ENCODE measurements at places on chromosomes 7 and 10.

GRCh38 chr7:47480576-47481538 lies 101.1 kb downstream of the TNS3 start:
- DNase-seq, result peak; percentile 30

GRCh38 chr10:13018171-13018570 lies 16.7 kb upstream of the CCDC3 start:
- no peak for DNase-seq

- DNase-seq, result peak; percentile 65
These were observed 17.5 kb downstream of the ATP6V1F start for GRCh38 chr7:128879939-128880746.

GRCh38 chr7:154965014-154965413 lies 37.9 kb downstream of the PAXIP1 start:
- DNase-seq, result no peak

DNA sequence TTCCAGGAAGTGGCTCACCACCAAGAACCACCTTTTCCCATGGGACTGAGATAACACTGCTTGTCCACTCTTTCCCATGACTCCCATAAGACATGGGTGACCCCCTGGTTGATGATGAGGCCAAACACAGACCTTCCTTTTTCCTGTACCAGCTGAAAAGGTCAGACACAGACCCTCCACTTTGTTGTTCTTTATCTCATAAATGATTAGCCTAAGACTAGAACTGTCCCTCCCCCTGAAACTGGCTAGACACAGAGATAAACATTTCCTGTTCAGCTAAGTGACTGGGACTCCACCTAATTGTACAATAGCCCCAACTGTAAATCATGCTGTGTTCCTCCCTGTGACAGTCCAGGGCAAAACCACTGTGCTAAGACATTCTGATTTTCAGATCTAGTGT lies 8.2 kb upstream of the NRG3 start:
- DNase-seq, result no peak

DNA sequence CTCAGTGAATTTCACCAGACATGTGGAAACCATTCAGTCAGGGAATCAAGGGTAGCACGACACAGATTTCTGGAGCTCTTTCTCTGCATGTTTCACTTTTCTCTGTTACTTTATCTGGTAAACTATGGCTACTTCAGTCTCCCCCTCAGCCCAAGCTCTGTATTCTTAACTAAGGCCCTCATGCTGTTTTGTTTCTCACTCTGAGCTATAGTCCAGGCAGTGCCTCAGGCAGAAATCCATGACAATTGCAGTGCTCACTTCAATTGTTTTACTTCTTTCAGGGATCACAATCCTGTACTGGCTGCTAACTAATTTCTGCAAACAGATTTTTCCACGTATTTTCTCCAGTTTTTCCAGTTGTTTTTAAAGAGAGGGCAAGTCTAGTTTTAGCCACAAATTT lies 1599.9 kb upstream of the LRRTM3 start:
- DNase-seq, result no peak

GRCh38 chr10:119769886-119770285 lies 44.0 kb downstream of the INPP5F start:
- DNase-seq, result no peak

DNA sequence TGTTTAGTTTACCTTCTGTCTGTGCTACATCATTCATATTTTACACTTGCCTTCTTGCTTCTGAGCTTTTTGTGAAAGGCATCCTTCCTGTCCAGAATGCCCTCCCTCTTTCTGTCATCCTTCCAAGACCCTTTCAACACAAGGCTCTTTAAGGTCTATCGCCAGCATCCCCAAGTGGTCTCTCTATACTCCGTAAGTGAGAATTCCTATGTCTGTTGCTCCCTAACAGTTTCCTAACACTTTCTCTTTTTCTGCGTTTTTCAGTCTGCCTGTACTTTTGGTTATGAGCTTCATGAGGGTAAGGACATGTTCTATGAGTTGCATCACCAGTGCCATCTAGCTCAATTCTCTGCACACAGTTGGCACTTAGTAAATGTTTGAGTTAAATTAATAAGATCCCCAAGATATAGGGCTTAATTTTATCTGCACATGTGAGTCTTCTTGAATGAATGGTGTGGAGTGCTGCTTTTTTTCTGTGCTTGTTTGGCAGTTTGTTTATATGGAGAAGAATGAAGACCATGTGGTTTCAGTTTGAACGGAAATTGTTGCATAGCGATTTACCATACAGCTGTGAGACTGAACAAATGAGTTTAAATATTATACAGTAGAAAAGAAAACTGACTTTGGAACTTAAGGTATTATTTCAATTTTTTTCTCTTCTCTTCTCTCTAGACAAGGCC lies 29.4 kb downstream of the RABGEF1 start:
- DNase-seq, result no peak

DNA sequence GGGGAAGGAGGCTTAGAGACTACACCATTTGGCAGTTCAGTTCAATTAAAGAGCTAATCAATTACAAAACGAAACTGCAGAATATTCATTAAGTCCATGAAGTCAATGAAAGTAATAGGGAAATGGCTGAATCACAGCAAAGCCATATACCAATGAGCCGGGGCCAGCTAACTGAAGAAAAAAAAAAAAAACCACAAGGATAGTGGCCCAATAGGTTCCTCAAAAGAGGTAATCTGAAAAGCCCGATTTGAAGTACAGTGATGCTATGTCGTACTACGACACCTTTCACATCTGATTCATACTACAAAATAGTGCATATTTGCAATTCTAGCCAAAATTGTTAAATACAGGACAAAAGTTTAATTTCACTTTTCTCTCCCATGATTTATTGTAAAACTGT lies 2.5 kb downstream of the ARHGAP12 start:
- DNase-seq, result no peak

DNA sequence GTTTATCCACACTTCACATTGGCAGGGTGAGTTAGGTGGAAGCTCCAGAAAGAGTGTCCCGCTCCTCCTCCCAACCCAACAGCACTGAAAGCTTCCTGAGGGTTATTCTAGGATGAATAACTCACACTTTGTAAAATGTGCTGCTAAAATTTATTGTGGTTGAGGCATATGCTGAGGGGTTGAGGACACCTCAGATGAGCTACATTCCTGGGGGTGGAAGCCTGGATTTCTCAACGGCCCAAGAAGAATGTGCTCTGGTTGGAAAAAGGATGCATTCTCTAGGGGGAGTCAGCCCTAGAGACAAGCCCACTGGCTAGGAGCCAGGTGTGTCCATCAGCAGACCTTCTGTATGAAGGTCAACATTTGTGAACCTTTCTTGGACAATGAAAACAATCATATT lies 91.5 kb upstream of the PDE1C start:
- no peak for DNase-seq

- DNase-seq, result peak; percentile 67
These were observed 249.8 kb upstream of the DKK1 start for GRCh38 chr10:52064084-52064845.

DNA sequence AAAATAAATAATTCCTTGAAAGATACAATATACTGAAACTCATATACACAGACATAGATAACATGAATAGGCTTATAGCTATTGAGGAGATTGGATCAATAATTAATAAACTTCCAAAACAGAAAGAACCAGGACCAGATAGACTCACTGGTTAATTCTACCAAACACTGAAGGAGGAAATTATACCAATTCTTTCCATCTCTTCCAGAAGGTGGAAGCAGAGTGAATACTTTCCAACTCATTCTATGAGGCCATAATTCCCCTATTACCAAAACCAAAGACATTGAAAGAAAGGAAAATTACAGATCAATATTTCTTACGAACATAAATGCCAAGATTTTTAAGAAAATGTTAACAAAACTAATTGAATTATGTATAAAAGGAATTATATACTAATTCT lies 624.8 kb upstream of the LRRTM3 start:
- DNase-seq, result no peak

DNA sequence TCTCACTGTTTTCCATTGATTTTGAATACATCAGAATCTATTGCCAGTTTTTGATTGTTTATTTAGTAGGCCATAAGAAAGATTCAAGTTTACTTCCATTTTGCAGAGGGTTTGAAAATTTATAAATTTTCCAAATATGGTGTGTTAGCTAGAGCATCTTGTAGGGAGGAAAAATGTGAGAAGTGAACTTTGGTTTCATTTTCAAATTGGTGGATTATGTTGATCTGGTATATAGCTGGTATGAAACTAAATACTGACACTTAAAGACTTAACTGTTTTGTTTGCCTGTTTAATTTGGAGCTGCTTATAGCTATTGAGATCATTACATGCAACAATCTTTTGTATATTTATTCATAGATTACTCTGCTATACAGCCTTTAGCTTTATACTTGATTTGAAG lies 108.1 kb downstream of the ADAM22 start:
- no peak for DNase-seq

DNA sequence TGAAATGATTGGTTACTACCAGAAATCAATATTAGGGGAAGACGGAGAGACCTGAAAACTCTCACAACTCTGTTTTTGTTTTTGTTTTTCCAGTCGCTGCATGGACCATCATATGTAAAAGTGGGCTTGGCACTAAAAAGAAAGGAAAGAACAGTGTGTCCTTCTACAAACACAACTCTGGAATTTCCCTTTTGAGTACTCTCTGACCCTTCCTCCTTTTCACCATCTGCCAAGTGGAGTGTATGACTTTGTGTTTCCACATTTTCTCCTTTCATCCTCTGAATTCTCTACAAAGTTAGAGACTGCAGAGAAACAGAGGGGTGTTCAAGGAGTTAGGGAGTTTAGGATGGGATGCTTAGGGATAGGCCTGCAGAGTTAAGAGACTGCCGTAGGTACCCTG lies 92.0 kb downstream of the MDFIC start:
- no peak for DNase-seq

DNA sequence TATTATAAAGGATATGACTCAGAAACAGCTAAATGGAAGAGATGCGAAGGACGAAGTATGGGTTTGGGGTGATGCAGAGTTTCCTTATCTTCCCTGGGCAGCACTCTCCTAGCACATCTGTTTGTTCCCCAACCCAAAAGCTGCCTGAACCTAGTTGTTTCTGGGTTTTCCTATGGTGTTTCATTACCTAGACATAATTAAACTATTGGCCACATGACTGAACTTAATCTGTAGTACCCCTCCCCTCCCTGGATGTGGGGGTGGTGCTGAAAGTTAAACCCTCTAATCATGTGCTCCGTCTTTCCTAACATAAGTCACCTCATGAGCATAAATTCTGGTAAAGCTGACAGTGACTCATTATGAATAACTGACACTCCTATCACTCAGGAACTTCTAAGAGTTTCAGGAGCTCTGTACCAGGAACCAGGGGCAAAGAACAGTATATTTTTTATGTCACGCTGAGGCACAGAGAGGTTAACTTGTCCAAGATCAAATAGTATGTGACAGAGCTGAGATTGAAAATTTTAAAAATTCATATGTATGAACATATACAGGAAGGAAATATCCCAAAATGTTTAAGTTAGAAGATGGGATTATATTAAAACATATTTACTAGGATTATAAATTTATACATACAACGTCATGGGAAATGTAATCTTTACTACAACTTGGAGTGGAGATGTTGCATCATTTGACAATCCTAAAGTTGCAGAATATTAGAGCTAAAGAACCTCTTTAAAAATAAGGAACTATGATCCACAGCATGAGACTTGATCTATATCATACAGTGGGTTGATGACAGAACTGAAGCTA lies 4.8 kb downstream of the STRIP2 start:
- no peak for DNase-seq

DNA sequence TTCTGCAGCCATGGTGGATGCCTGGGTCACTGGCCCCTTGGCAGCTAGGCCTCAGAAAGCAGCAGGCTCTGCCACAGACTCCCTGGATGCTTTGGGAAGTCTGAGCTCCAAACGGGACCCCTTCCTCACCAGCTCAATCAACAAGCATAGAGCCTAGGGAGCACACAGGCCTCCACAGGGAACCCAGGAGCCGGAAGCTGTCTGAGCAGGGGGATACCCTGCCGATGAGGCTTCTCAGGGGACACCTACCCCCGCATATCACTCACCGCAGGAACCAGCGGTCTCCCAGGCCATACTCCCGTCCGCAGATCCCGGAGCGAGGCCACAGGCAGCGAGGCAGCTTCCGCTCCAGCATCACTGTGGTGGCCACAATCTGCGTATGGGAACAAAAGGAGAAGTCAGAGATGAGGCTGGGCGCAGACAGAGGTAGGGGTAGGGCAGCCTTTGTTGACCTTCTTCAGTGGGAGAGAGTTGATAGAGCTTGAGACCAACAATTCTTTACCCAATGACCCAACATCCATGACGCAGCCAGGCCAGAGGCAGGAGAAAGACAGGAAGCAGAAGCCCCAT lies 13.4 kb downstream of the TRPV6 start:
- no peak for DNase-seq

DNA sequence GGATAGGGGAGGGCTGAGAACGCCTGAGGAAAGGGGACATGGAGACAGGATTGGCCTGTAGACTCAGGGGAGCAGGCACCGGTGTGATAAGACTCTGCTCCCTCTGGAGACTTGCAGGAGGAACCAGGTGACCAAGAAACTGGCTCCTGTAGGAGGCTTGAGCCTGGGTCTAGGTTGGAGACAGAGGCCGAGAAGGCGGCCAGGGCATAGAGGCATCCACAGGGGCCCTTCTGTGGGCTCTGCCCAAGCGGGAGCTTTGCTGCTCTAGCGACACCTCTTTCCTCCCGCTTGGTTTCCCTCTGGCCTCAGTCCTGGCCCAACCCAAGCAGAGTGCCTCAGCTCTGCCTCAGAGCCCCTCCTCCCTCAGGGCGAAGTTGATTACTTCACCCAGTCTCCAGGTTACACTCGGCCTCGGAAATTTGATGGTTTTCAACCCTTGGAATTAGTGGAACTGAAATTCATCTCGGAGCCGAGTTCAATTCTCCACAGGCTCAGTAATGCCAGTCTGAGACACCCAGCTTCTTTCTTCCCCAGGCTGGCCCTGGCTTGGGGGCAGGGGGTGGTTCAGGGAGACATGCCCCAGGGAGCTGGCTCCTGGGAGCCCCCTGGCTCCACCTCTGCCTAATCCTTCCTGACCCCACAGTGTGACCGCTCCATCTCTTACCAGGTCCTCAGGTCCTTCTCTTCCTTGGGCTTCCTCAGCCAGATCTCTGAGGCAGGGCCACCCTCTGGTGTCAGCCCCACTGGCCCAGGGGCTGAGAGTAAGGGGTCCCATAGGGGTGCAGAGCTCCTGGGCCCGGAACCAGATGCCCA lies 60.4 kb downstream of the PAX2 start:
- DNase-seq, result no peak

DNA sequence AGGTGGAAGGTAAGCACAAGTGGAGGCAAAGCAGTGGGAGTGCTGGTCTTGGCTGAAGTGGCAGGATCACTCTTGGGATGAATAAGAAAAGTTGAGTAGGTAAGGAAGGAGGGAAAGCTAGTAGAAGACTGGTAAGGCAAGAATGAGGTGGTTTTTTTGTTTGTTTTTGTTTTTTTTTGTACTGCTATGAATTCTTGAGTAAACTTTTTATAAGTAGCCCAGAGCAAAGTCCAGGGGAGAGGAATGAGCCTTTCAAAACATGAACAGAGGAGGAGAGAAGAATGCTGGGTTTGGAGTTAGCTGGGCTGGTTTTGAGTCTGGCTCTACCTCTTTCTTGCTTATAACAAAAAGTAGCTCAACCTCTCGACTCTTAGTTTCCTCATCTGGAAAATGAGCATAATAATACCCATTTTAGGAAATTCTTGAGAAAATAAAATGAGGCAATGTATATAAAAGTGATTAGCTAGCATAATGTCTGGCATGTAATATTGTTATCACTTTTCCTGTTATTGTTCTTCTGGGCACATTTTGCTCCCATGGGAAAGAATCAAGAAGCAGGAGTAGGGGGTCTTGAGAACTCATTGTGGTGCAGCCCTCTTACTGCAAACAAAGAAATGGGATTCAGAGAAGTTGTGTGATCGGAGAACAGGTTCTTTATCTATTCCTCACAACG lies 24.1 kb upstream of the LRRC17 start:
- DNase-seq, result no peak

Measured in aorta (tissue), 5 donors.